ENCODE measurements at places on chromosomes 11 and 22. TPM values are rescaled to one million over a fixed set of nuclear protein-coding genes. Genes with fewer than 3 reads are reported as not detected.
A peak's percentile ranks its signal among the peaks of the same experiment; 100 is the strongest.

The MUC2 gene
- total RNA-seq = 0.03 TPM

GRCh38 chr11:68082481-68082880 lies 38.7 kb downstream of the CHKA start:
- DNase-seq = no peak

- DNase-seq = no peak
Observed at GRCh38 chr11:66870131-66870530, 13.3 kb downstream of the LRFN4 start.

- peak; percentile 15 for DNase-seq
Observed at GRCh38 chr11:99066618-99067317, 46.0 kb downstream of the CNTN5 start.

Data from lung (tissue), 17 donors.